Stimulated activated CD8-positive, alpha-beta memory T cell treated with anti-CD3 and anti-CD28 coated beads, Interleukin-7, amount 100 ng/mL, for 4 hours (primary cell): ENCODE measurements at places on chromosomes 4 and X.

GRCh38 chr4:93334003-93334402 lies 494.6 kb upstream of the ATOH1 start:
- no peak for DNase-seq

DNA sequence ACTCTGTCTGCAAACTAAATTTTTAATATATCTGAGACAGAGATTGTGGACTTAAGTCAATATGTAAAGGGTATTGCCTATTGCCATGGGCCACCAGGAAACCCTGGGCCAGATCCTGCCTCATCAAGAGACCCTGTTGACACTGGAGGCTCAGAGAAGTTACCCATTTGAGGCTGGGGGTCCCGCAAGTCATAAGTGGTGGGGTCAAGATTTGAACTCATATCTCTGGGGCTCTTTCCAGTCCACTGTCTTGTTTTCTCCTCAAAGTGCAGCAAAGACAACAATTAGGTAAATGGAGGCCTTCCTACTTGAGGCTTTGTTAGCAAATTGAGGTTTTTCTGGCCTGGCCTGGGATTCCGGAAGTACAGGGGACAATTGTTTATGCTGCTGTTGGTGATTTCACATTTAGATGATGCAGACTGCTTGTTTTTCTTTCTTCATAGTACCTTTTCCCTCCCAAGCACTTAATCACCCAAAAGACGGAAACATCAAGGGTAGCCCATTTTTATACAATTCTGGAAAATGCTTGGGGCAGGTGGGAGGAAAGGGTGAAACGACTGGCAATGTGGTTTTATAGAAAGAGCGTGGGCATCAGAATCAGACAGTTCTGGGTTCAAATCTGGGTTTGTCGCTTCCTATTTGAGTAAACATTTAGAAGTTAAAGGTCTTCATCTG lies 160.0 kb downstream of the SMIM20 start:
- DNase-seq, result no peak

- no peak for DNase-seq
Observed at GRCh38 chrX:72143609-72143907, 11.8 kb upstream of the RTL5 start.

DNA sequence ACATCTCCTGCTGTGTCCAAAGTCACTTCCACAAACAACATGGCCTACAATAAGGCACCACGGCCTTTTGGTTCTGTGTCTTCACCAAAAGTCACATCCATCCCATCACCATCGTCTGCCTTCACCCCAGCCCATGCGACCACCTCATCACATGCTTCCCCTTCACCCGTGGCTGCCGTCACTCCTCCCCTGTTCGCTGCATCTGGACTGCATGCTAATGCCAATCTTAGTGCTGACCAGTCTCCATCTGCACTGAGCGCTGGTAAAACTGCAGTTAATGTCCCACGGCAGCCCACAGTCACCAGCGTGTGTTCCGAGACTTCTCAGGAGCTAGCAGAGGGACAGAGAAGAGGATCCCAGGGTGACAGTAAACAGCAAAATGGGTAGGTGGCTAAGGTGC lies 123.9 kb downstream of the PDLIM5 start:
- DNase-seq, result no peak

- no peak for DNase-seq
Observed at GRCh38 chr4:126306152-126306869, 991.6 kb downstream of the FAT4 start.

- no peak for DNase-seq
Observed at GRCh38 chr4:38775326-38775725, 7.5 kb downstream of the TLR10 start.

DNA sequence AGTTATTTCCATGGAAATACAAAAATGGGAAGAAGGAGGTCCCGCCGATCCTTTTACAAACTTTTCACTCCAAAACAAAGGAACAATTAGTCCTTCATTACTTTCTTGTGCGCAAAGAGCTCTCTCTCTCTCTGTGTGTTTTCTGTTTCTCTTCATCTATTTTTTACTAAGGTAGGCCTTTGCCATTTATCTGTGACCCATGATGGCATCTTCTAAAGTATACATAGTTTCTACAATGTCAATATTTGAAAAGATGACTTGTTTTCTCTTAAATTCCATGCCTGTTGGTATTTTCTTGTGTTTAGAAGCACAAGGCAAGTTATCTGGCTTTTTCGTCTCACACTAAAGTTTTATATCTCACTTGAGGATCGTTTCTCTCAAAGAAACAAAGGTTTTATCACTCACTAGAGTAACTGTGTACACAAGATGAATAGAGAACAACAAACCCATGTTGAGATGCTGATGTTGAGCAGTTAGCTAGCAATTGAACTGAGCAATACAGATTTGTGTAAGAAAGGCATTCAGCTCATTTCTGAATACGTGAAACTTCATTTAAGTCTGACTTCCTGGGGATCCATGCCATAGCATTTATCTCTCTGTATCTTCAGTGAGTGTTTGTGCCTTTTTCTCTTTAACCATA lies 250.3 kb downstream of the GBA3 start:
- no peak for DNase-seq

DNA sequence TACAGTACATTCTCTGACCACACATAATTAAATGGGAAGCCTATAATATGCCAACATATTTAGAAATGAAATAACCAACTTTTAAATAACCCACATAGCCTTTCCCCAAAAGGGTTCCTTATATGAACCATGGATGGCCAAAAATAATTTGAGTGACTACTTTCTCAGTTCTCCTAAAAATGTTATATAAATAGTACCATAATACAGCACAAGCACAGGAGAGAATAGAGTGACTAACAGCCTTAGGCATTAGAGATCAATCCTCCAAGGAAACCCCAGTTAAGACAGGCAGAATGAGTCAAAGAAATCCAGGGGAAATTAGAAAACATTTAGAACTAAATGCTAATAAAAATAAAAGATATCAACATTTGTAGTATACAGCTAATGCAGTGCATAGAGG lies 50.2 kb downstream of the ANKRD17 start:
- DNase-seq, result no peak

GRCh38 chrX:71493111-71493613 lies 39.7 kb upstream of the OGT start:
- no peak for DNase-seq

GRCh38 chr4:47831026-47831679 lies 6.7 kb downstream of the CORIN start:
- DNase-seq, result no peak

- no peak for DNase-seq
Observed at GRCh38 chr4:20022471-20022870, 229.2 kb upstream of the SLIT2 start.

DNA sequence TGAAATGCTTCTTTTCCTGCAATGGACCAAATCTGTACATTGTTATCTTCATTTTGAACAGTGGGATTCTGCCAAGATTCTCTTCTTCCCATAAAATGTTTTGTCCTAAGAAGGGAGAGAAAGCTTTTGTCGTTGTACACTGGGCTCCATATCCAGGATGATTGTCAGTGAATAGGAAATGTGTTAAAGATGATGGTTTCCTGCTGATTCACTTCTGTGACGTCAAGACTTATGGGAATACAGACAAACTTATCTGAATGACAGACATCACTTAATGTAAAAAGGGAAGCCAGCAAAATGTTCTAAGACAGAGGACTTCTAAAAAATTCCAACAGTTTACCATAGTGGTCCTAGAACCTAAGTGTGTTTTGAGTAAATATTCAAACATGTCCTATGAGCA lies 53.7 kb upstream of the HPF1 start:
- no peak for DNase-seq

GRCh38 chr4:80409809-80410208 lies 74.3 kb downstream of the CFAP299 start:
- DNase-seq, result no peak

GRCh38 chr4:151766691-151767090 lies 5.9 kb upstream of the GATB start:
- no peak for DNase-seq

DNA sequence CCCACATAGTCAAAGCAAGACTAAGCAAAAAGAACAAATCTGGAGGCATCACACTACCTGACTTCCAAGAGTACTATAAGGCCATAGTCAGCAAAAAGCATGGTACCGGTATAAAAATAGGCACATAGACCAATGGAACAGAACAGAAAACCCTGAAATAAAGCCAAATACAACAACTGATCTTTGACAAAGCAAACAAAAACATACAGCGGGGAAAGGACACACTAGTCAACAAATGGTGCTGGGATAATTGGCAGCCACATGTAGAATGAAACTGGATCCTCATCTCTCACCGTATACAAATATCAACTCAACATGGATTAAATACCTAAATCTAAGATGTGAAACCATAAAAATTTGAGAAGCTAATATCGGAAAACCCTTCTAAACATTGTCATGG lies 819.3 kb upstream of the FRG1 start:
- no peak for DNase-seq

- DNase-seq, result peak; percentile 6
Observed at GRCh38 chrX:53831662-53832635, 145.4 kb upstream of the HUWE1 start.

GRCh38 chrX:13165266-13166189 lies 121.1 kb upstream of the FAM9C start:
- DNase-seq, result no peak

- DNase-seq, result no peak
Observed at GRCh38 chr4:130257271-130257670, 1161.3 kb downstream of the C4orf33 start.

DNA sequence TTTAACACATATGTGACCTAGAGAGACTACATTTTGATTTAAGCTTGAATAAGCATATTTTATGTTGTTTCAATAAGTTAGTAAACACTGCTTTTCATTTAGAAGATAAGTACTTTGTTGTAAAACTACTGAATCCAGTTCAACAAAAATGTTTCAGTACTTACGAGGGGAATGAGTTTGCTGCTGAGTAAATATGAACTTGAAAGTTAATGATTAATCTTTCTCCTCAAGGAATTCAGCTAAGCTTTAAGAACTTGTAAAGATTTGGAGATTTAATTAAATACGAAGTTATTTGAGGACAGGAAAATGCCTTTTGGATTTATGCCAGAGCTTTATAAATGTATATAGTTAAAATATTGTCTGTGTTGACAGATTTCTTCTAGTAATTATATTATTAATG lies 933.0 kb upstream of the LCORL start:
- no peak for DNase-seq

- no peak for DNase-seq
Observed at GRCh38 chr4:149294601-149295000, 521.0 kb downstream of the IQCM start.

GRCh38 chr4:14871676-14872430 lies 130.4 kb upstream of the CPEB2 start:
- DNase-seq, result no peak

DNA sequence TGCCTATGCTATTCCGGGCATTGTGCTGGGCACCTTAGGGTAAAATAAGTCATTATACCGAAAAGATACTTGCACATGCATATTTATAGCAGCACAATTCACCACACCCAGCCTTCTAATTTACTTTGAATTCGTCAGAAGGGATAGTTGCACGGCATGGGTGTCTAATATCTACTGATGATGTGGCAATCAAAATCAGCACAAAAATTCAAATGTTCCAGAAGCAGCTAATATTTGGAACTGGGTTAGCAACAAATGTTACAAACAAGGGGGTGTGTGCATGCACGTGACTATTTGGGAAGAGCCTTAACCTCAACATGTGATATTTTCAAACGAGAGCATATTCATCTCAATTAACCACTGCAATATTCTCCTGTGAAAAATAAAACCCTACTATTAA lies 79.7 kb upstream of the PRSS48 start:
- no peak for DNase-seq
